PC-3 (cell line): ENCODE measurements at places on chromosomes 7 and 10. TPM values are rescaled to one million over a fixed set of nuclear protein-coding genes. Genes with fewer than 3 reads are reported as not detected.

DNA sequence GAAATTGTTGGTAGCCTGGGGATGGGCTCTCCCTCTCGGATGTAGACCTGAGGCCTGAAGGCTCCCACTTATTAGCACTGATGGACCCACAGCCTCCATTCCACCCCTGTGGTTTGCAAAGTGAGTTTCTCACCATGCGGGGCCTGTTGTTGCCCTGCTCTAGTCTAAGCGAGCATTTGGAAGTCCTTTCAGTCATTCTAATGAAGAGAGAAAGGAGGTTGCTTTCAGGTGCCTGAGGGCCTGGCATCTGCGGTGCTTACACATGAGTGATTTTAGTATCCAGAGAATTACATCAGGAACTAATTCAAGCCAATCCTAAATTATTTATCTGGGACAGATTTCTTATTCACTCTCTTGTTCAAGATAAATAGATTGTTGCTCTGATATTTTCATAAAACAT lies 61.6 kb downstream of the NAMPT start:
- no peaks in the 10 kb centered on the region for H3K27me3 ChIP-seq
- DNase-seq: no peak
- no peak overlapping the region for H3K27ac ChIP-seq
- H3K4me1 ChIP-seq: peaks cover 16% of the 10 kb centered on the region

- H3K36me3 ChIP-seq: no peaks in the 10 kb centered on the region
- DNase-seq: no peak
- H3K27ac ChIP-seq: no peak overlapping the region
Observed at GRCh38 chr7:121833991-121834390, 39.0 kb upstream of the PTPRZ1 start.

DNA sequence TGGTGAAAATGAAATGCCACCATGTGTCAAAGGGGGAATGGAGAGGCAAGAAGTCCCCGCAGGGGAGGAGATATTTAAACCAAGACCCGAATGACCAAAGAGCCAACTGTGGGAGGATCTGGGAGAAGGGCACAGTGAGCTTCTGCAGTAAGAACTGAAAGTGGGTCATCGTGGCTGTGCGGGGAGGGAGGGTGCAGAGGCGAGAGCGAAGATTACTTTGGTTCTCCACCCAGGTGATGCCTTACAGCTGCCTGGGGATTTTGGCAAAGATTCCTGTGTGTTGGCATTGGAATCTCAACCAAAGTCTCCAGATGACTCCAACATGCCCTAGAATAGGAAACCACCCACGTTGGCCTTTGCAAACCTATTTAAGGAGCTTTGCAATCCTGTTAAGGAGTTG lies 44.2 kb upstream of the ADAM12 start:
- DNase-seq: no peak
- H3K27me3 ChIP-seq: no peaks in the 10 kb centered on the region
- peaks cover 16% of the 10 kb centered on the region for H3K4me1 ChIP-seq

GRCh38 chr10:117553815-117554172 lies 11.2 kb downstream of the EMX2 start:
- no peak overlapping the region for H3K4me3 ChIP-seq
- H3K36me3 ChIP-seq: no peaks in the 10 kb centered on the region
- DNase-seq: no peak
- no peaks in the 10 kb centered on the region for H3K4me1 ChIP-seq

DNA sequence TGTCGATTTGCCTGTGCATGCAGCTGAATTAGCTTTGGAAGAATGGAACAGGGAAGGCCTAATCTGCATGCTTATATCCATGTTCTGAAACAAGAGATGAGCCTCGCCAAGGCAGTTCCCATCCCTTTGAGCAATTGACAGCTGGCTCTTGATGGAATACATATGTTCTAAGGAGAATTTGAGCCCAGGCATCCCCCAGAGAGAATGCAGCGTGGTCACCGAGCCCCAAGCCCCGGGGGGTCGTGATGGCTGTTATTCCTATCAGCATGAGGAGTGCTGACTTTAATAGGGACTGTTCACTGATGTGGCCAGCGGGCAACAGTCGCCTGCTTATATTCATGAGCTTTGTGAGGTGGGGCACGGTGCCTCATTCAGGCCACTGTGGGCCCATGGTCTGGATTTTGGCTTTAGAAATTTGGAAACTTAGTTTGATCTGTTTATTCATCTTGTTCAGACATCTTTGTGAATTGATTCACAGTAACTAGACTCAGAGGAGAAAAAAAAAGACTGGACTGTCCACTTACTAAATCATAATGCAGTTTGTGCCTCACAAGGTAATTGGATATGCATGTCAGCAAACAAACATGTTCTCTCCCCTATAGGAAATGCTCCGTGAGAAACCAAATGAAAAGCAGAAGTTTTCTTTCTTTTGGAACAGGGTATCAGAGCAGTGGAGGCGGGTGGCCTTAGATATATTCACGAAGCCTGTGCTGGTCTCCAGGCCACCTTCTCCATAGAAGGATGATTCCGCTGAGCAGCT lies 204.9 kb downstream of the CCDC3 start:
- no peaks in the 10 kb centered on the region for H3K27me3 ChIP-seq
- H3K27ac ChIP-seq: no peak overlapping the region

GRCh38 chr10:12158111-12158510 lies 28.6 kb downstream of the SEC61A2 start:
- H3K36me3 ChIP-seq: no peaks in the 10 kb centered on the region
- DNase-seq: no peak
- H3K27me3 ChIP-seq: no peaks in the 10 kb centered on the region
- H3K4me3 ChIP-seq: no peak overlapping the region

DNA sequence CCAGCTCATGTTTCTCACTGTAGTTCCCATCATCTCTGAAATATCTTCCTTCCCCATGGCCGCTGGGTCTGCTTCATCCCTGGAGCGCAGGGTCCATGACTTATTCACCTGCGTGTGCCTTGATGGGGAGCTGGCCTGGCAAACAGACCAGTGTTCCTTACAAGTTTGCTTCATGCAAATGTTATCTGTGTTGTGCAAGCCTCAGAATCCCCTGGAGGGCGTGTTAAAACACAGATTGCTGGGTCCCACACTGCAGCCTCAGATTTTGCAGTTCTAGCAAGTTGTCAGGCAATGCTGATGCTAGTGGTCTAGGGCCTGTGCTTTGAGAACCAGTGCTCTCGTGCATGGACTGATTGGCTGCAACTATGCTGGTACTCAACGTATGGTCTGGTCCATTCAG lies 7.2 kb upstream of the DMBT1 start:
- DNase-seq: no peak
- H3K27ac ChIP-seq: no peak overlapping the region
- H3K36me3 ChIP-seq: no peaks in the 10 kb centered on the region
- H3K4me3 ChIP-seq: no peak overlapping the region
- H3K27me3 ChIP-seq: no peaks in the 10 kb centered on the region

DNA sequence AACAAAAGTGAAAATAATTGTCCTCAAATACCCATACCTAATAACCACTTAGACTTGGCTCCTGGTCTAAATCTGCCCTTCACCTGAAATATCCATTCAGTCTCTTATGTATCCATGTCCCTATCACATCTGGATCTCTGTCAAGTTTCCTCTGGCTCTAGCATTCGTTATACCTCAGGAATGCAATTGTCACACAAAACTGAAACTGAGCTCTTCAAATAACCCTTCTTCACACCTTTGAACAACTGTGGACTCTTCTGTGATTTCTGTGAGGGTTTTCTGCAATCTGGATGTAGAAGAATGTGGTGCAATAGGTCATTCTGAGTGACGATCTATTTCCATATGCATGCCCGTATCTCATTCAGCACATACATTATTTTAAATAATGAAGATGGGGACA lies 53.5 kb upstream of the FGL2 start:
- H3K36me3 ChIP-seq: no peaks in the 10 kb centered on the region
- no peaks in the 10 kb centered on the region for H3K27me3 ChIP-seq
- no peaks in the 10 kb centered on the region for H3K4me1 ChIP-seq

GRCh38 chr7:112212571-112212970 lies 6.1 kb downstream of the ZNF277 start:
- DNase-seq: no peak
- no peak overlapping the region for H3K27ac ChIP-seq
- no peaks in the 10 kb centered on the region for H3K27me3 ChIP-seq

DNA sequence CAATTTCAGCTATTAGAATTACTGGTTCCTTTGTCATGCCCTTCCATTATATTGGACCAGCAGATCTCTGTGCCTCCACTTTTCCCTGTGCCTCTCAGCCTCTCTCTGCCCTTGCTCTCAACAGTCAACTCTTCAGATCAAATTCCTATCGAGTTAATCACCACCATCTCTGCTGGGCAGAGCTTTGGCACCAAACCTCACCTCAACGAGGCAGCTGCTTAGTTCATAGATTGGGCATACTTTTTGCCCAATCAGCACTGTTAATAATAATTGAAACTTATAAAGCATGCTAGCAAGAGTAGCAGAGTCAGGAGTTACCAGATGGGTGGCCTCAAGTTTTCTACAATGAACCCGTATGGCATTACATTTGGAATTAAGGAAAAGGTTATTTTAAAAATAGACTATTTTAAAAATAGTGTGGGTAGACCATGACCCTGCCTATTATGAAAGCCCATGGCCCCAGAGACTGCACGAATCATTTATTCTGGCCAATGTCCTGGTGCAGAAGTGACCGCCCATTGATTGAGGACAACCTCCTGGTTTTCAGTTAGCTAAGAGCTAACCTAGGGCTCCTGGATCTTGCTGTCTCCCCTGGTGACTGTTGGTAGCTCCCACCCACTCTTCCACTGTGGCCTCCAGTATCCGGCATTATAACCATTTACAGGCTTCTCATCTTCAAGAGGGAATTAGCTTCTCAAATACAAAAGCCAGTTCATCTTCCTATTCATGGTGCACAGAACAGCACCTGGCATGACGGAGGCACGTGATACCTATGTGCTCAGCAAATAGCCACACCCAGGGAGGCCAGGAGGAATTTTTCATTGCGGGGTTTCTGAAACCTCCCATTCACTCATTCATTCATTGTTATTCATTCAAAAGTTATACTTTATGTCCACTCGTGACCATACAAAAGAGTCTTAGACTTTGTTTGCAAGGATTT lies 265.4 kb downstream of the INHBA start:
- peak; percentile 78 for DNase-seq
- H3K4me1 ChIP-seq: peaks cover 16% of the 10 kb centered on the region
- H3K27ac ChIP-seq: no peak overlapping the region
- H3K4me3 ChIP-seq: no peak overlapping the region
- no peaks in the 10 kb centered on the region for H3K27me3 ChIP-seq
- no peaks in the 10 kb centered on the region for H3K36me3 ChIP-seq

- H3K4me3 ChIP-seq: no peak overlapping the region
- H3K27me3 ChIP-seq: no peaks in the 10 kb centered on the region
- H3K36me3 ChIP-seq: no peaks in the 10 kb centered on the region
- no peak for DNase-seq
Observed at GRCh38 chr10:114726820-114727271, 68.8 kb upstream of the ABLIM1 start.

GRCh38 chr10:88194041-88194887 lies 330.8 kb downstream of the PTEN start:
- H3K27ac ChIP-seq: no peak overlapping the region
- H3K36me3 ChIP-seq: no peaks in the 10 kb centered on the region

- H3K27ac ChIP-seq: no peak overlapping the region
- H3K36me3 ChIP-seq: no peaks in the 10 kb centered on the region
- DNase-seq: no peak
- H3K27me3 ChIP-seq: no peaks in the 10 kb centered on the region
- H3K4me3 ChIP-seq: no peak overlapping the region
Observed at GRCh38 chr10:86117051-86117450, 249.5 kb downstream of the GRID1 start.

- no peak overlapping the region for H3K4me3 ChIP-seq
- no peak overlapping the region for H3K27ac ChIP-seq
- peaks cover 9% of the 10 kb centered on the region; the same call in 1 of the 2 replicates for H3K4me1 ChIP-seq
- DNase-seq: peak; percentile 92
Observed at GRCh38 chr10:32367793-32368453, 21.0 kb upstream of the EPC1 start.

GRCh38 chr7:22670422-22670815 lies 56.6 kb upstream of the IL6 start:
- H3K4me1 ChIP-seq: peaks cover 73% of the 10 kb centered on the region
- no peaks in the 10 kb centered on the region for H3K36me3 ChIP-seq
- no peaks in the 10 kb centered on the region for H3K27me3 ChIP-seq
- no peak for DNase-seq
- no peak overlapping the region for H3K4me3 ChIP-seq

DNA sequence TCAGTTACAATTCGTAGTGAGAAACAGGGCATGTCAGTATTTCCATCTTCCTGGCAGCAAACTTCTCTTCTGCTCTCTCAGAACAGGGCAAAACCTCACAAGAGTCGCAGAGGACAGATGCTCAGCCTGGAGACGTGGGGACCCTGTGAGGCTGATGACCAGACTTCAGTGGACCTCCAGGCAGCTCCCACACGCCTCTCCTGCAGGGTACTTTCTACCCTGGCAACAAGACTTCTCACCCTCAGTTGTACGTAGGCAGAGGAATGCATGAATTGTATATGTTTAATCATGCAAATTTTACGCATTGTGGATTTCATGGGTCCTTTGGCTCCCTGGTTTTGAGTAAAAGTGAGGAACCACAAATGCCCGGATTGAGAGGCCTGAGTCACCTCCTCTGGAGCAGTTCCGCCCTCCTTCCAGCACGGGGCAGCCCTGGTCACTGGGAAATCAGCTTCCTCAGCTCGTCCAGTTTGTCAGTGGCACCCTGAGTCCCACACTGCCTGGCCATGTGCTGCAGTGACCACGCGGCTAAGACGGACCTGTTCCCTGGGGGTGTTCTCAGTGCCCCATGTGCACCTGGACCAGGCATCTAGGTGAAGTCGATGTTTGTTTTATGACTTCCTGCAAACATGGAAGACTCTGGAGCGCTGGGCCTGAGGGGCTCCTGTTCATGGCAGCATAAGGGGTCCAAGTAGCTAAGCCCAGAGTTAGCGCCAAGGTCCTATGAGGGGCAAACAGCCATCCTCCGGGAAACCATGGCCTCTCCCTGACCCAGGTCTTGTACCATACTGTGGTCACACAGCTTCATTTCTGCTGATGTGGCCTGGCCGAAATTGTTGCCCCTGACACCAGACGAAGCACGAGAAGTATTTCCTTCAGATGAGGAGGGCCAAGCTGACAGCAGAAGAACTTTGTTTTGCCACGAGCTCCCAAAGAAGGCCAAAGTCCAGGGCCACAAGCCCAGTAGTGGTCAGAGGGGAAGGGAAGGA lies 165.1 kb downstream of the TNS3 start:
- peaks cover 53% of the 10 kb centered on the region for H3K36me3 ChIP-seq
- no peaks in the 10 kb centered on the region for H3K4me1 ChIP-seq
- DNase-seq: peak; percentile 22
- H3K27me3 ChIP-seq: no peaks in the 10 kb centered on the region

Gene ODAD2
- total RNA-seq: 2.1 and 3.4 TPM in 2 replicates

Gene NOS3
- total RNA-seq: 0.66 and 2.5 TPM in 2 replicates

Gene GPRIN2
- total RNA-seq: 3.1 and 5.8 TPM in 2 replicates

Gene UCN3
- total RNA-seq: not detected in 2 replicates

Gene PLEKHA1
- total RNA-seq: 5.2 and 7.7 TPM in 2 replicates

Gene EPHB6
- total RNA-seq: 30.5 and 48.2 TPM in 2 replicates

Gene RBM20
- 0.40 and 1.3 TPM in 2 replicates for total RNA-seq

Gene ZPBP
- not detected in 2 replicates for total RNA-seq

Gene TSPAN15
- 186 and 212 TPM in 2 replicates for total RNA-seq
